Left kidney (tissue), 8 donors: ENCODE measurements at places on chromosomes 4 and X. TPM values are rescaled to one million over a fixed set of nuclear protein-coding genes. Genes with fewer than 3 reads are reported as not detected.

The CSAG1 gene
- polyA plus RNA-seq = not detected

The HDX gene
- polyA plus RNA-seq = 6.6 TPM

The ATP8A1 gene
- polyA plus RNA-seq = 40.0 TPM

The DUX4 gene
- polyA plus RNA-seq = not detected

The TLR2 gene
- 9.8 TPM for polyA plus RNA-seq

The NAP1L2 gene
- 2.8 TPM for polyA plus RNA-seq

GRCh38 chr4:2457481-2458295 lies 11.2 kb upstream of the RNF4 start:
- no peak for DNase-seq

- DNase-seq = no peak
These were observed 18.3 kb downstream of the SCD5 start for GRCh38 chr4:82780170-82780751.

- no peak for DNase-seq
These were observed 345.9 kb downstream of the SLC7A11 start for GRCh38 chr4:137896221-137896737.

GRCh38 chr4:43992552-43992951 lies 456.1 kb downstream of the KCTD8 start:
- no peak for DNase-seq

DNA sequence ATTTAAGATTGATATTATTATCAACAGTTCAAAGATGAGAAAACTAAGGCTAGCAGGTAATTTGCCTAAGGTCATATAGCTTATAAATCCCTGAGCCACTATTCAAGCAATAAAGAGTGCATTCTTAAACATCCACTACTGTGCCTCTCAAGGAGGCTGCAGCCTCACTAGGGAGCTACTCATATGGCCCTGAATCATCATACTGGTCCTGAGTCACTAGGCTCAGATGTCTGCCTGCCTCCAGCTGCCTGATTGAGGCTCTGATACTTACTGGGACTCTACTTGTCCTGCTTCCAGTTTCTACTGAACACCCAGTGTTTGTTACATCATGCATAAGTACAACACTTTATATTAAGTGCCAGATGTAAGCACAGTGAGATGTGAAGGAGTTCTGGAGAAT lies 110.7 kb downstream of the AASDH start:
- no peak for DNase-seq

DNA sequence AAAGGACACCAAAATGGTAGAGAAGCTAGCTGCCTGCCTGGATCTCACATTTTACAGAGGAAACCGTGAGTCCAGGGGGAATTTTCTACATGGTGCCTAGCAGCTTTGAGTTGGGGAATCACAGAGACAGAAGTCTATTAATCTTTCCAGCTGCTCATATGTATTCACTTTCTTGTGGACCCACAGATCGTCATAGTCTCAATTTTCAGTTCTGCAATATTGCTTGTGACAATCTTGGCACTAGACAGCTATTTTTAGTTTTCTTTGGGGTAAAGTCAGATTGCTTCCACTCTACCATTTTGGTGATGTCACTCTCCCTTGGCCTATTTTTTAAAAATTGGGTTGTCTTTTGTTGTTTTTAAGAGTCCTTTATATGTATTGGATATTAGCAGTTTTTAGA lies 233.4 kb upstream of the STK26 start:
- DNase-seq = no peak

GRCh38 chrX:43108828-43109227 lies 330.9 kb upstream of the PPP1R2C start:
- DNase-seq = no peak
